ENCODE measurements at places on chromosomes 1 and 21.
A peak's percentile ranks its signal among the peaks of the same experiment; 100 is the strongest.

DNA sequence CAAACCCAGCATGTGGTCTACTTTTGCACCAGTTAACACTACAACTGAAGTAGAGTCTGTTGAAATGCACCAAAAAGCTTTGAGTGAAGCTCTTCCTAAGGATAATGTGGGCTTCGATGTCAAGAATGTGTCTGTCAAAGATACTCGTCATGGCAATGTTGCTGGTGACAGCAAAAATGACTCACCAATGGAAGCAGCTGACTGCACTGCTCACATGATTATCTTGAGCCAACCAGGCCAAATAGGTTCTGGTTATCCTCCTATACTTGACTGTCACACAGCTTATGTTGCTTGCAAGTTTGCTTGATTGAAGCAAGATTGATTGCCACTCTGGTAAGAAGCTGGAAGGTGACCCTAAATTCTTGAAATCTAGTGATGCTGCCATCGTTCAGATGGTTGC lies 85.2 kb downstream of the DENND1B start:
- no peak for DNase-seq

- DNase-seq, result peak; percentile 37
Observed at GRCh38 chr1:29117381-29117780, 6.3 kb downstream of the TMEM200B start.

GRCh38 chr1:70945676-70946075 lies 101.9 kb downstream of the PTGER3 start:
- DNase-seq, result no peak

- DNase-seq, result no peak
Observed at GRCh38 chr1:92424381-92424780, 62.3 kb downstream of the GFI1 start.

DNA sequence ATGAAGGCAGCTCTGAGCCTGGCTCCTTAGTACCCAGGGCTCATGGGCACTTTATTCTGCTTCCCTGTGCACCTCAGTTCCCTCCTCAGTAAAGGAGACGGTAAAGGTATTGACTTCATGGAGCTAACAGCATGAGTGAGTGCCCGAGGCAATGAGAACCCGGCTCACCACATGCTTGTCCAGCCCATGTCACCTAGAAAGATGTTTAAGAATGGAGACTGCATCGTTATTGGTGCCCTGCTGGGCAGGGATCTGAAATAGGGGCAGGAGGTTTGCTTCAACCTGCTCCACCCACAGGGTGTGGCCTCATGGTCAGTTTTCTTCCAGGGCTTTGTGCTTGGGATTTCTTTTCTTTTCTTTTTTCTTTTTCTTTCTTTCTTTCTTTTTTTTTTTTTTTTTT lies 7.0 kb upstream of the KCNE1 start:
- no peak for DNase-seq

GRCh38 chr1:182617734-182618351 lies 13.7 kb upstream of the RGS16 start:
- peak; percentile 91 for DNase-seq

DNA sequence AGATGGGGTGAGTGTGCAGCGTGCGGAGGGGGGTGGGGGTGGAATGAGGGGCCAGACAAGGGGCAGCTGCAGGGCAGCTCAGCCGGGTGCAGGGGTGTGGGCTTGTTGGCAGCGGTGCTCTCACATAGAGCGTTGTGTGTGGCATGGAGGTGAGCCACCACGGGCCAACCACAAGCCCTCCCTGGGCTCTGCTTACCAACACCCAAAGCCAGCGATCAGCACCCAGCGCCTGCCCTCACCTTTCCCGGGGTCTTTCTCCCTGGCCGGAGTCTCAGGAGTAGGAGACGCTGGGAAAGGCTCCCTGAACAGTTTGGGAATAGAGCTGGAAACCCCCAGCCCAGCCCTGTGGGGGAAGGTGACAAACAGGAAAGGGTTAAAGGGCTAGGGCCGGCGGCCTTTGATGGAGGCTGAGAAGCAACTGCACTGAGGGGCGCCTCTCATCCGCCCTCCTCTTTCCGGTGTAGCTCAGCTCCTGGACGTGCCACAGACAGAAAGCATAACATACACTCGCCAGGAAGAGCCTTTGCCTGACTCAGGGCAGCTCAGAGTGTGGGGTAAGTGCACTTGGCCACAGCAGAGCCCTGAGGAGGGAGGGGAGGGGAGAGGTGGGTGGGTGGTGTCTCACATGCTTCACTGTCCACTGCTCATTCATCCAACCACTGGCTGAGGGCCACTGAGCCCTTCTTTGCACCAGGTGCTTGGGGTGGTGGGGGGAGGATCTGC lies 577 bp downstream of the IKBKE start:
- peak; percentile 95 for DNase-seq

GRCh38 chr21:37176716-37177115 lies 90.4 kb downstream of the VPS26C start:
- no peak for DNase-seq

GRCh38 chr1:17427696-17428660 lies 11.5 kb downstream of the RCC2 start:
- DNase-seq, result peak; percentile 64

GRCh38 chr1:87933171-87933570 lies 604.5 kb downstream of the LMO4 start:
- DNase-seq, result no peak

Measured in osteoblast (primary cell).